Hypothalamus (tissue), 51 donors: ENCODE measurements at places on chromosomes 5 and 9.

DNA sequence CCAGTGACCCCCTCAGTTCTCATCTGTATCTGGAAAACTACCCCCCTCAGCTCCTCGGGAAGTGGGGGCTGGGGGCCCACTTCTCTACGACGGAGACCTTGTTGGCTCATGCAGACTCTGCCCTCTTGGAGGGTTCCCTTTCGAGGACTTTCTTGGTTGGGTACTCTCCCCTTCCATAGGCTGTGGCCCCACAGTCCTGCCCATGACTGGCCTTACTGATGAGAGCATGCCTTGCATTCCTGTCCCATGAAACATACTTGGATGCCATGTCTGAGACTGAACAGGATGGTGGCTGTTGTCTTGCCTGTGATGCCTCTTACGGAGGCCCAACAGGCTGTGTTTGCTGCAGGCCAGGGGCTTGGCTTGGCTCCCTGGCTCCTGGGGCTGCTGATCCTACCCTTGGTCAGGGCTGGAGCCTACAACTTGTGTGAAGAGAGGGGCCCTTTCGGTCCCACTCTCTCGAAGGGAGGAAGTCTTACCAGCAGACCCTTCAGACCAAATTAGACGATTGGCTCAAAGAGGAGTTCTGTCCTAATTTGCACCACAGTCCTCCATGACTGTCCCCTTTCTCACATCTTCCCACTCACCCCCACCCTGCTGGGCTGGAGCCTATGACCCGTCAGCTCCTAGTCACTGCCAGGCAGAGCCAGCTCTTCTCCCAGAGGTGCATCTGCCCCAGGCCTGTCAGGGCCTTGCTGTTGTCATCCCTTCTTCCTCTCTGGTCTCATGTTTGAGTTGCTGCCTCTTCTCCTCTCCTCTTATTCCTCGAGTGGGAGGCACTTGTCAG, 109.9 kb downstream of the CACNA1B start:
- no peak for DNase-seq

- DNase-seq: no peak
Measured at GRCh38 chr9:89309608-89310474, 1.2 kb upstream of the CKS2 start.

- DNase-seq: no peak
Measured at GRCh38 chr9:136857581-136858412, 5.7 kb downstream of the MAMDC4 start.

GRCh38 chr5:57411982-57412381, 70.6 kb downstream of the ACTBL2 start:
- no peak for DNase-seq

DNA sequence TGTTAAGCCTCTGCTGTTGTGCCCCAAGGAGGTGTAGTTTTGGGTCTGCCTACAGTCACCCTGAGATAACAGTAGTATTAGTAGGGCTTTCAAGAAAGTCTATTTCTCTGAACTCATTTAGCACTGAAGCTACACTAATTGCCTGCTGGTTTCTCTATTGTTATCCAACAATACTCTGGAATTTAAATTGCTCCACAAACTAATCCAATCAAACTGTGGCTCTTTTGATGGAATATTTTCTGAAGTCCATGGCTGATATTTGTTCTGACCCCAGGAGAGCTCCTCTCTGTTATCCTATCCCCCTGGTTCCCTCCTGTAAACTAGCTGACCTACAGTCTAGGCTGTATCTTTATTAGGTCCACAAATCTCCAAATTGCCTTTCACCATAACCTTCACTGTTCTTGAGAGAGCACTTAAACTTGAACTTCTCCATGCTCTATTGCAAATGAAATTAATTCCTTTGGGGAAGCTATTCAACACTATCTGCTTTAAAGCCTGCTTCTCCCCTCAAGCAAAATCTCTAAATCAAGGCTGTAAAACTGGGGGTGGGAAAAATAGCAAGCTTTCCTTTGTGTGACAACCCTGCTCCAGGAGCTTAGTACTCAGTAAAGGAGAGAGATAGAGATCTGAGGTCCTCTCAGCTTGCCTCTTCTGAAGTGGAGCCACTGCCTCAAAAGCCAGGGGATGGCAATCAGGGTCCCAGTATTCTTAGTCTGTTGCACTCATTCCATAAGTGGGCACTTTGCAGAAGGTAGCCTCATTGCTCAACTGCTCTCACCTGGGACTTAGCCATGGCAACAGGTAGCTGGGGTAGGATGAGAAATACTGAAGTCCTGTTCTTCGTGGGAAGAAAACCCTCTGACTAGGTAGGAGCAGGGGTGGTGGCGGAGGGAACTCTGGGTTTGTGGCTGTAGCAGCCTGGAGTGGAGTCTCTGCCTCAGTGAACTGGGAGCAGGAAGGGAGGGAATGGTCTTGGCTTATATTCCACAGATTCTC, 110.9 kb downstream of the MACIR start:
- DNase-seq: no peak

DNA sequence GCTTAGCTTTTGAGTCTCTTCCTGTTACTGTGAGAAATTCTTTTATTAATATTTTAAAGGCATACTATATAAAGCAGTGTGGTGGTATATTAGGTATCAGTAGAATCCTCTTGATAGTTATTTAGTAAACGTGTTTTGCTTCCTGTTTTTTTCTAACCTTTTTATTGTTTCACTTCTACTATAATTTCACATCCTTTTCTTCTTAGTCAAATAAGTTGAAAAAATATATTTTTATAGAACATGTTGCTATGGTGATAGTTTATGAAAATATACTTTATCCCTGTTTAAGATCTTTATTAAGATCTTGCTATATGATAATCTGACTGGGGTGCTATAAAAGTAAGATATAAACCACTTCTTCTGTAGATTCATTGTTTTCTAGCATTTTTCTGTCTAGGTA, 2.1 kb downstream of the POLK start:
- no peak for DNase-seq

- DNase-seq: no peak
Measured at GRCh38 chr5:151584057-151584937, 6.8 kb downstream of the FAT2 start.

DNA sequence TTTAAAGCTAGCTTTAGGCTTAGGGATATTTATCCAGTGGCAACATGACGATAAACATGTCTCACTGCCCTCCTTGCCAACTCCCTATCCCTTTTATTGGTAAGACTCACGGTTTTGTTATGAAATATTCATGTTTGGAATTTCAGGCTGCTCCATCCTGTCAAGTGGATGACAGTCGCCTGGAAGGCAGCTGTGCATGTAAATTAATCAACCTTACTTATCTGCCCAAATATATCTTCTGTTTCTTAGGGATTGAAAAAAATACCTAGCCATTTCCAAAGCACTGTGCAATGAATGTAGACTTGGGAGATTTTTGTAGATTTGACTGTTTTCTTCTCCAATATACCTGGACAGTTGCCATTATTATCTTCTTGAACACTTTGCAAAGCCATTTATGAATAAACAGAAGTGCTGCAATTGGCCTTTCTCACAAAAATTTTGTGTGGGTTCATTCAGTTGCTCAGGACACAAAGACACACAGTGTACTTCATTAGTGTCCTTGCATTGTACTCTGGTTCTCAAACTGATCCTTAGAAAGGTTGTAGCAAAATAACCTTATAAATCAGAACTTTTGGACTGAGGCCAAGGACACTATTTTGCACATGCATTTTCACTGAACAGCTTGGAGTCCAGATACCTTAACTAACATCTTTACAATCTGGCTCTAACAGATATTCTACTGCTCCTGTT, 889.4 kb upstream of the SEMA6A start:
- DNase-seq: no peak

GRCh38 chr9:74501570-74501969, 4.4 kb downstream of the RORB start:
- DNase-seq: no peak

DNA sequence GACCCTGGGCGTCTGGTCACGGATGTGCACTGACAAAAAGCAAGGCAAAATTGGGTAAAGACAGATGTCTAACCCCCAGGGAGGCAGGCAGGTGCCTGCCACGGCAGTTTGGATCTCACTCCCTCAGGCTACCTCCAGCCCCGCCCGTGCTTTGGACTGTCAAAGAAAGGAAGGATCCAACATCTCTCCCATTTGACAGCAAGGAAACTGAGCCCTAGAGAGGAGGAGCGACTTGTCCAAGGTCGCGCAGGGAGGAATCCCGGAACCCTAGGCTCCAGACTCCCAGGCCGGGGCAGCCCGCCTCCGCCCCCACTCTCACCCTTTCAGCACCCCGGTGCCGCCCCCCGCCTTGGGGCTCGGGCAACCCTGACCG, 376 bp downstream of the GOLGA1 start:
- DNase-seq: no peak

GRCh38 chr5:178162481-178162880, 8.8 kb upstream of the NHP2 start:
- no peak for DNase-seq

DNA sequence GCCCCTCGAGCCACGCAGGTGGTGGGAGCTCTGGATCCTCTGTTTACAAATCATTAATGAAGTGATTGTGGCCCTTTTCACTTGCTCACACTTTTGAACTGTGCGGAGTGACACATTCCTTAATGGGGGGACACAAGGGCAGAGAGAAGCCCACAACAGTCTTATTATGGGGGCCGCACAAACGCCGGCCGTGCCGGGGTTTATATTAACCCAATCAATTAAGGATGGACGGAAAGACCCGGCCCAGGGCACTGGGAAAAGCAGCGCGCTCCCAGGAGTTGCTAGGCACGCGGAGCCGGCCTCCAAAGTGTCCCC, 634.8 kb downstream of the IRX1 start:
- DNase-seq: peak; percentile 31

- DNase-seq: no peak
Measured at GRCh38 chr5:93909356-93909755, 168.0 kb upstream of the POU5F2 start.

DNA sequence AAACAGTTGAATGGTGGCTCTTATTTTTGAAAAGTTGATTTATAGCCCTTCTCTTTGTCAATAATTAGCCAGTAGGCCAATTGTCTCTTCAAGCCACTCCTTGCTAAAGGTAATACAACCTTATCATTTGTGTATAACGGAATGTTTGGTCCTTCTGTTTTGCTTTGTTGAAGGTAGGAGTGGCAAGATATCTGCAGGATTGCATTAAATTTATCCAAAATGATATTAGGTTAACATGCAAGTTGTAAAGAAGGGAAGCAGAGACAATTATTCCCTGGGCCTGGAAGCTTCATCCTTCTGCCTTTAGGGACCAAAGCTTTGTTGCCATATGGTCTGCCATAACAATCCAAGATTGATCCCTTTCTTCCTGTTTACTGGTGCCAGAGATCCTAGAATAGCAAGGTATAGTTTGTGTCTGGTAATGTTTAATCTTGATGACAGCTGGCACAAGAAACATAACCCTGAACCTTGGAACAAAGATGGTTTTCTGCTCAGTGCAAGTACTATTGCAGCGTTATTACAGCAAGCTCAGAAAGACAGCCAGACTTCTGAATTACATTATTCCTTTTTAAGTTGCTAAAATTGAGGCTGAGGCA, 15.5 kb upstream of the FSD1L start:
- no peak for DNase-seq

DNA sequence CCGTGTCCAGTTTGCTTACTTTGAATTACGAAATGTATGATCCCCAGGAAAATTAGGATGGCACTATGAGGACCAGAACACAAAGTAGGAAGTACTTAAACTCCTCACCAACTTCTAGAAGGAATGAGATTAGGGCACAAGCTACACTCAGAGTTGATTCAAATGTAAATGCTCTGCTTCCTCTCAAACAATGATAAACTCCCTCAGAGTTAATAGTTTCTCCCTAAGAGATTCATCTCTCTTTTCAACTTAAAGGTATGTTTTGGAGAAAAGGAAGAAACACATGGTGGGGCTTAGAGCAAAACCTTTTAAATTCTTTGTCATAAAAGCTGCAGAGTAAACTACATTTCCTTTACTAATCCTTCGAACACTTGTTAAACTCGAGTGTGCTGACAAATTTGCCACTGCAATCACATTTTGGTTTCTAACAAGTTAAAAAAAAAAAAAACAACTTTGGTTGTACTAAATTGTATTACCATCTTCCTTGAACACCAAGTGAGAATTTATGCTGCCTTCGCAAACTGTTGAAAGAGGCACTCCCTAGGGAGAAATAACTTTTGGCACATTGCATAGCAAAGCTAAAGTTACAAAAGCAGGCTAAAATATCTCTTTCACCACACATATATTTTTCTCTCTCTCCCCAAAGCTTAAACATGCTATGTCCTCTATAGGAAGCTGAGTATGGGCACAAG, 66.6 kb downstream of the DENND1A start:
- no peak for DNase-seq

- no peak for DNase-seq
Measured at GRCh38 chr5:67123819-67124218, 72.8 kb downstream of the CD180 start.
